ENCODE measurements at places on chromosomes 4 and X.

DNA sequence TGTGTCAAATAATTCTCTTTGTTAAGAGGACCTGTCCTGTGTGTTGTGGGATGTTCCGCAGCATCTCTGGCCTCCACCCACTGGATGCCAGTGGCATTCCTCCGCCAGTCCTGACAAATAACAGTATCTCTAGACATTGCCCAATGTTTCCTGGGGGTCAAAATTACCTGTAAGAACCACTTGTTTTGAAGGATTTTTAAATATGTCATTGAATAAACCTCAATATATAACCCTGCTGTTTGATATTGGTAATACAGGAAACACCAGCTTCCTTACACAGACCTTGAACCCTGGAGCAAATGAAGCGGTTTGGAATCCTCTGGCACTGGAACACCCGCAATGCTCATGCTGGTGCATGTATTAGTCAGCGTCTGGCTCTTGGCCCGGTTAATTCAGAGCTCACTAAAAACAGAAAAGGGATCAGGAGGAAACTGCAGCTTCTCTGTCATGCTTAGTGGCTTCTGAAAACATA, 101.3 kb downstream of the TBL1X start:
- DNase-seq: no peak

- no peak for DNase-seq
Observed at GRCh38 chr4:137614491-137614890, 82.2 kb upstream of the PCDH18 start.

- DNase-seq: no peak
Observed at GRCh38 chr4:110917835-110918234, 295.0 kb upstream of the PITX2 start.

DNA sequence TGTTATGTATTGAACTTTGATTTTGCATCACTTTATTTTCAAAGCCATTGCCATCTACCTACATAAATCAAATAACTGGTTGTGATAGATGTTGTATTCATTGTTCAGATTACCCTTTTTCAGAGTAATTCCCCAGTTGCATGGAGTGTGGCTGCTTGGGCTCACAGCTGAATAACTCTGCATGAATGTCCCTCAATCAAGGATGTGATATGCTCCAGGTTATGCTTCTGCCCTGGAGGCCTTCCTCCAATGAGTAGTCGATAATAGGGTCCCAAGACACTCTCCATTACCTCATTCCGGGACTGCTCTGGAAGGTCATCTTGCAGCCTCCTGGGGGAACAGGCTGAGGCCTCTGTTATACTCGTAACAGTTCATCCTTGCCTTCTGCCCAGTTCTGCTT, 251.8 kb downstream of the ADGRL3 start:
- no peak for DNase-seq

DNA sequence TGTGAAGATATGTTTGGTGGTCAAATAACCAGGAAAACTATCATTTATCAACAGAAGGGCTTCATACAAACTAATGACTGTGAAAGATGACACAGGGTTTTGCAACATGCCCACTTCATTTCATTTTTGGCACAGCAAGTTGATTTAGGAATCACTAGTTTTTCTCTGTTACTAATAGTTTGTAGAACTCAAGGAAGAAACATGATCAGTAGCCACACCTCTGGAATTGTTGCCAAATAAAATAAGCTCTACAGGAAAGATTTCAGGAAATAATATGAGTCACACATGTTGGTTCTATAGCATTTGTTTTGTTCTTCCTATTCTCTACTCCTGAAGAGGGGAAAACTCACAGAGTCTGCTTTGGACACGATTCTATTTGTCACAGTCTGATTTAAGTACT, 255.4 kb downstream of the TLL1 start:
- no peak for DNase-seq
